GM12892 (cell line): ENCODE measurements at places on chromosomes 4 and X.

DNA sequence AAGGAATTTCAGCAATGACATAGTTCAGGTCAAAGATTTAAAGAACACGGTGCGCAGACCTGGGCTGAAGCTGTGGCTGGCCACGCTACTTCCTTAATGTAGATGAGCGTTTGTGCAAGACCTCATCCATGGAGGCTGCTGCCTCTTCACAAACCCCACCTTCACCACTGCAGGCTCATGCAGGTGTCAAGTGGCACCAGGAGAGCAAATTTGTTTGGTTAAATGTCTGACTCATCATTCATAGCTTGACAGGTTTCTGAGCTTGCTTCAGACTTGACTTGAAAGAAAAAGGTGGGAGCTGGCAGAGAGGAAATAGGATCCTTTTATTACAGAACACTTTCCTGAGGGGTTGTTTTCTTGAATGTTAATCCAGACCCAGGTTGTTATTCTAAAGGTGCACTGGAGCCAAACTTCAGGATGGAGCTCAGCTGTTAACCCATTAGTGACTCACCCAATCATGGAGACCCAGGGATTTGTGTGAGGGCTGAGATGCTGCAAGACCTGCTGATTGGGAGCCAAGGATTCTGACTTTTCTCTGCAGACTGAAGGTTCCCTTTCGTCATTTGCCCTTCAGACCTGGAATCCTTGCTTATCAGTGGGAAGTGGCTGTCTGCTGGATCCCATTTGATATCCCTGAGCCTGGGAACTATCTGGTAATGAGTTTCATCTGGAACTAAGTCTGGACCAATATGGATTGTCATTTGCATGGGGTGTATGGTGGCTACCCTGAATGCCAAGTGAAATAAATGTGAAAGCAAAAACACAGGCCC is 315.3 kb downstream of the PTTG2 start:
- DNase-seq: no peak

GRCh38 chr4:171588051-171588545 is 225.1 kb upstream of the GALNTL6 start:
- DNase-seq: no peak

DNA sequence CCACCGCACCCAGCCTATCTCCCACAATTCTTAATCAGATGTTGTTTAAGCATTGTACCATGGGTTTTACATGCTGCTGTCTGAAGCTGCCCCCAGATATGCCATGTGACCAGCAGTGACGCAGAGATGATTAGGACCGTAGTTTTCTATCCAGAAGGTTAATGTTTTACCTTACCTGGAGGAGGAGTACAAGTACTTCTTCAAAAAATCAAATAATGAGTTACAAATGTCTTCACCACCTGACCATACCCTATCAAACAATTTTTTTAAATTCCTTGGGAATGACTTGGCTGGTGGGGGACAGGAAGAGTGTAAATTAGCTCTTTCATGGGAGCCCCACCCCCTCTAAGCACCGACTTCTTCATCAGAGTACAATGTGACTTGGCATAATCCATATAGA is 16.2 kb upstream of the SGMS2 start:
- DNase-seq: no peak

- DNase-seq: no peak
Observed at GRCh38 chrX:133854290-133854689, 131.1 kb downstream of the GPC3 start.

- DNase-seq: no peak
Observed at GRCh38 chr4:140212194-140212593, 58.2 kb upstream of the MAML3 start.

DNA sequence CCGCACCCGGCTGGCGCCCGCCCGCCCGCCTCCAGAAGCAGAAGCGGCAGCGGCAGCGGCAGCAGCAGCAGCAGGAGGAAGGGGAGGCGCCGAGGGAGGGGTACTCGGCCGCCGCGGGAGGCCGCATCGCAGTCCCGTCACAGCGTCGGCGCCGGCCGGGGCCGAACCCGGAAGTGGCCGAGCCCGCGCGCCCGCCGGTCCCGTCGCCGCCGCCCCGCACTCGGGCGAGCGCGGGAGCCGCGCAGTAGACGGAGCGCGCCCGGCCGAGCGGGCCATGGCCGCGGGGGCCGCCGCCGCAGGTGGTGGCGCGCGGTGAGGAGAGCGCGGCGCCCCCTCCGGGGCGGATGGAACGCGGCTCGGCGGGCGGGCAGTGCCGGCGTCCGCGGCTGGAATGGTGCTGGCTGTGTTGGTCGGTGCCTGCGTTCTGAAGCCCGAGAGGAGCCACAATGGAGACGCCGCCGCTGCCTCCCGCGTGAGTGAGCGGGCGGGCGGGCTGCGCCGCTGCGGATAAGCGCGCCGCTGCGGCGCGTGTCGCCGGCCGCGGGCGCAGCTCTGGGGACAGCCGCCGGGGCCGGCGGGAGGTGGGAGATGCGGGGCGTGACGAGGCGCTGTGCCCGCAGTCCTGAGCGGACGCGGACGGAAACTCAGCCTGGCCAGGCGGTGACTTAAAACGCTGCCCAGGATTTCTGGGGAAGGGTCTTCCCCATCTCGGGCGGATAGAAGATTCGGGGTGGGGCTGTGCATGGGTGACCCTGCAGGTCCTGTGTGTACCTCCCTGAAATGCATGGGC is at the start of gene KLHL2:
Gene KLHL2 (plus strand): TSS at position 131 of the 790 bp plus-strand sequence. CDS start 316 bp downstream, at position 447.
- DNase-seq: peak; percentile 72

GRCh38 chrX:123189338-123189737 is 5.3 kb downstream of the GRIA3 start:
- no peak for DNase-seq

GRCh38 chrX:9443327-9443726 is 21.5 kb upstream of the TBL1X start:
- DNase-seq: no peak
